ENCODE measurements at places on chromosomes 16 and 17.

- DNase-seq = no peak
Observed at GRCh38 chr16:23679986-23680336, 1.3 kb downstream of the PLK1 start.

DNA sequence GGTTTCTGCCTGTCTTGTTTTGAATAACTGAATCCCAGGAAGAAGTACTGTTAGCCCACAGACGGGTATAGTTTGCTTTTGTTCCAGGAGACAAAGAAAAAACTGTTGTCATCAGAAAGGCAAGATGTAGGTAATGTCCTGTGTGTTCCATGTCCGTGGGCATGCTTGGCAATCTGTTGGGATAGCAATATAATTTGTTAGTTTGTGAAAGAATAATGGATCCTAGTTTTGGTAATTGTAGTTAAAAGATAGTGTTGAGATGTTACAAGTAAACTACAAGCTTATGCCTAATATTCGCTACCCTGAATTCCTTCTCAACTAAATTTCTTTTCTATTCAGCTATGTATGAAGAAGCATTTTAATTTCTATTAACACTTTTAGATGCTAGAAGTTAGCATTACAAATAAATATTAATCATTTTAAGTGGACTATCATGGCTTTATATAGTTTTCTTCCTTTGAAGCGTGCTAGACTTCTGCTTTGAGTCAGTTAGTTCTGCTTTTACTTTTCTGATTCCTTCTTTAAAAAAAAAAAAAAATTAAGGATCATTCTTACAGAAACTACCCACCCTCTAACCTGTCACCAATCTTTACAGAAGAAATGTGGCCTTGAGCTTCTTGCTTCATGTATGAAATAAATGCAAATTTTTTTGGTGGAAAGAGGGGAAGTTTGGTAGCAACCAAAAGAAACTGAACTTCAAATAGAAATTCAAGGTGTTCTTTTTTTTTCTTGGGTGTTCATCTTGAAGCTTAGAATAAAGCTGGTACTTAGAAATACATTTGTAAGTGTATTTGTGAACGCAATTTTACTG is 2.4 kb downstream of the EVI2A start:
- no peak for DNase-seq

- peak; percentile 37 for DNase-seq
Observed at GRCh38 chr16:89363621-89364393, 126.6 kb downstream of the ANKRD11 start.

DNA sequence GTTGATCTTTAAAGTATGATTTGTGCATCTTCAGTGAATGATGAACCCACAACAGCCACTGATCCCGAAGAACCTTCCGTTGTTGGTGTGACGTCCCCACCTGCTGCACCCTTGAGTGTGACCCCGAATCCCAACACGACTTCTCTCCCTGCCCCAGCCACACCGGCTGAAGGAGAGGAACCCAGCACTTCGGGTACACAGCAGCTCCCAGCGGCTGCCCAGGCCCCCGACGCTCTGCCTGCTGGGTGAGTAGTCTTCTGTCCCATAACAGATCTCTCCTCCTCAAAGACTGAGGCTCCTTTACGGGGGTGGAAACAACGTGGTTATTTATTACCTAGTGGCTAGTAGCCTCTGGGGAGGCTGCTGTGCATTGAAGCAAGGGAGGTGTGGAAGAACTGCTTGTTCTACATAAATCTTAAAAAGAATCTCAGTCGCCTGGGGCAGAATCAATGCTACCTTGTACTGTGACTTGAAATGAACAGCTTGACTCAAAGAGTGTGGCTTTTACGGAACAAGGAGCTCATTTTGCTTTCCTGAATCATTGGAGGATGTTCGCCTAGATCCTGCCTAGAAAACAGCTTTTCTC is 63.0 kb upstream of the CLEC18A start:
- no peak for DNase-seq

GRCh38 chr17:78883089-78883532 is 19.9 kb downstream of the CEP295NL start:
- DNase-seq = peak; percentile 67

DNA sequence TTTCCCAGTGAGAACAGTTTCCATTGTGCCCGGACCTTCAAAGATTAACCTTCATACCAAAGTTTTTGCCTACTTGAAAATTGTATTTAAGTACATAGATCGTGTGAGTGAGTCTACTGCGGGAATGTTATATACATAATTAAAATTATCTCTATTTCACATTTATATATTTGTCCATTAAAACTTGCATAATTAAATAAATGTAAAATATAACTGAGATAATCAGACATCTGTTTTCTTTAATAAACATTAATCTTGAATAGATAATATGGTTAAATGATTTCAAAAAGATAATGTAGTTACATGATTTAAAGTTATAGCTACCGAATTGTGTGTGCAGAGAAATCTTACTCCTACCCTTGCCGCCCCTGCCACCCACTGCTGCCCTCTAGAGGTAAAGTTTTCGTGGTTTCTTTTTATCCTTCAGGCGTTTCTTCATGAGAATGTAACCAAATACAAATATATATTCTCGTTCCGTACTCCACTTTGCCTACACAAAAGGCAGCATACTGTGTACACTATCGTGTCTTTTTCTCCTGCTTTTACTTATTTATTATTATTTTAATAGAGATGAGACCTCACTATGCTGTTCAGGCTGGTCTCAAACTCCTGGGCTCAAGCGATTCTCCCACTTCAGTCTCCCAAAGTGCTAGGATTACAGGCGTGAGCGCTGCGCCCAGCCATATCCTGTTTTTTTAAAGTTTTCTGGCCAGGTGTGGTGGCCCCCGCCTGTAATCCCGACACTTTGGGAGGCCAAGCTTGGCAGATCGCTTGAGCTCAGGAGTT is 35.6 kb downstream of the RPA1 start:
- DNase-seq = peak; percentile 60

DNA sequence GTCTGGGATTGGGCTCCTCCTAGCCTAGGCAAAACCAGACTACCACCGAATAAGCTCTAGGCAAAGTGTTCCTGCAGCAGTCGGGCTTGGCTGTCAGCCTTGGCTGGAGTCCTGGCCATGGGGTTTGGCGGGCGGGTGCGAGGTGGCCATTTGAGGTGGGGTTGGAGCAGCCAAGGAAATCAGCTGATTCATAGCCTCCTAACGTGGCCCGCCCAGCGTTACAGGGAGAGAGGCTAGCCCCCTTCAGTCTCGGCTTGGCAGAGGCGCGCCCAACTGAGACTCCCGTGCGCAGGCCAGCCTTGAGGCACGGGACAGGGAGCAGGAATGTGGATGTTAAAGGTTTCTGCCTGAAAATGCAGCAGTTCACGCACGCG is 1.9 kb downstream of the PMP22 start:
- DNase-seq = peak; percentile 69

Measured in erythroblast (primary cell).